H9 (cell line): ENCODE measurements at places on chromosomes 5 and 9. TPM values are rescaled to one million over a fixed set of nuclear protein-coding genes. Genes with fewer than 3 reads are reported as not detected.

TMEM232 gene
- 1.6 and 1.8 TPM in 2 replicates for total RNA-seq

SLCO6A1 gene
- 0.46 and 0.77 TPM in 2 replicates for total RNA-seq

FREM1 gene
- 0.35 and 0.44 TPM in 2 replicates for total RNA-seq

NUDT12 gene
- 10.2 and 11.3 TPM in 2 replicates for total RNA-seq

DIPK1B gene
- total RNA-seq = 38.2 and 40.3 TPM in 2 replicates

GRCh38 chr5:74319076-74319475 lies 321.5 kb downstream of the ENC1 start:
- DNase-seq = no peak

DNA sequence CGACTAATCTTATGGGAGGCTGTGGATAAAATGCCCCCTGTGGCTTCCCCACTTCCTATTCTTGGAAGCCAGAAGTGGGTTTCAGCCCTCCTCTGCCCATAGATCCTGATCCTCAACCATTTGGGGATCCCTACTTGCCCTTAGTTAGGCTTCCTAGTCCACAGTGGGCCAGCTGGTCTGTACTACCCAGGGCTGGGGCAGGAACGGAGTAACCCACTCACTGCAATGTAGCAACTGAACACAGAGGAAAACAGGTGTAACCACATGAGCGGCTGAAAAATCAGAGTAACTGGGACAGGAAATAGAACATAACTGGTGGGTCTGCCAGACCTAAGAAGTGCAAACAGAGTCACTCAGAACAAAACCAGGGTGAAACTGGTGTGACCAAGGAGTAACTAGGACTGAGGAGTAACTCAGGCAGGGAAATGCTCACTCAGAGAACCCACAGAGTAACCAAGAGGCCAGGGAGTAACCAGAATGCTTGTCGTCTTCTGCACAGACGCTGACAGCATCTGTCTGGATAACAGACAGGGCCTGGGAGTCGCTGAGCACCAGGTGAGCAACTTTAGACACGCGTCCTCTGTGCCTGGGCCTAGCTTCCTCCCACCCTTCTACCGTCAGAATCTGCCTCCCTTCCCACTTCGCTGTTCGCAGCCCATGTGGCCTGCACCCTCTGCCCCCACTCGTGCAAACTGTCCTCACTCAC lies 1.0 kb downstream of the AQP3 start:
- no peak for DNase-seq

- DNase-seq = no peak
These were observed 44.9 kb upstream of the SYNPO start for GRCh38 chr5:150595466-150596031.

DNA sequence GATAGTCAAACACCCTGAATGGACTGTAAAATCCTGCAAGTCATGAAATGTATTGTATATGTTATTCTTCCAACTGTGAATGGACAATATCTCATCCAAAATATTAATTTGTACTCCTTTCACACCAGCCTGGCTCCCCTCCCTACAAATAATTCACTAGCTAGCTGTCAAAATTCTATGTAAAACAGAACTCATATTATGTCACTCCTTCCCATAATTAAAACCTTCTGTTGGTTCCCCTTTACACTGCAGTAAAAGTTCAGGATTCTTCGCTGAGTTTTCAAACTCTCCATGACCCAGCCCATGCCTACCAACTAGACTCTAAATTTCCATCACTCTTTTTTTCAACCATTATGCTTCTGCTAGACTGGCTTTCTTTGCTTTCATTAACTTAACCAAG lies 857.1 kb downstream of the TAF11L14 start:
- DNase-seq = no peak

GRCh38 chr9:32955655-32956478 lies 45.6 kb downstream of the APTX start:
- DNase-seq = peak; percentile 54

- DNase-seq = no peak
These were observed 194.9 kb downstream of the DCP2 start for GRCh38 chr5:113171520-113171919.

DNA sequence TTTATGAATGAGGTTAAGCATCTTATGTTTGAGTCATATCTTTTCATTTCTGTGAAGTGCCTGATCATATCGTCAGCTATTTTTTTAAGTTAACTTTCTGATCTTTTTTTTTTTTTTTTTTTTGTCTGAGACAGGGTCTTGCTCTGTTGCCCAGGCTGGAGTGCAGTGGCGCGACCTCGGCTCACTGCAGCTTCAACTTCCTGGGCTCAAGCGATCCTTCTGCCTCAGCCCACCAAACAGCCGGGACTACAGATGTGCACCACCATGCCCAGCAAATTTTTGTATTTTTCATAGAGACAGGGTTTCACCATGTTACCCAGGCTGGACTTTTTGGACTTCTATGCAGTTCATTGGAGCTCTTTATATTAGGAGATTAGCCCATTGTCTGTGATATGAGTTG lies 140.7 kb downstream of the PRKACG start:
- no peak for DNase-seq

DNA sequence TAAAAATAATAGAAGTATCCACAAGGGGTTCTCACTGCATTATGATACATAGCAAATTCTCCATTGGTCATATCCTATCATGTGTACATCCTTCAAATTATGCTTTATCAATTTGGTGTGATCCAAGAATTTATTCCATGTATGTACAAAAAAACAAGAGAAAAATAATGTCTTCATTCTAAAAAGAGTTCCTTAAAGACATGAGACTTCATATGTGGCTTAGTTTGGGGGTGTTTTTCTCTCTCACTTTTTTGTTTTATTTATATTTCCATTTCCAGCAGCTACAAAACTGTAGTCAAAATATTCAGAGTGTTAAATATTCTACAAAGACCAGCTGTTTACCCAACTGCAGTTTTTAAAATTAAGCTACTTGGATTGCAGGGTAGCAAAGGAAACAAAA lies 972.0 kb downstream of the DTWD2 start:
- DNase-seq = no peak

GRCh38 chr9:78146241-78146640 lies 89.6 kb upstream of the CEP78 start:
- DNase-seq = no peak

GRCh38 chr9:114364134-114365041 lies 23.4 kb downstream of the AKNA start:
- no peak for DNase-seq
